Thoracic aorta (tissue), 2 donors: ENCODE measurements at places on chromosomes 12 and 14. TPM values are rescaled to one million over a fixed set of nuclear protein-coding genes. Genes with fewer than 3 reads are reported as not detected.

The TAS2R42 gene
- not detected for total RNA-seq

The ALKBH1 gene
- total RNA-seq, result 7.3 TPM

The A2ML1 gene
- total RNA-seq, result 0.27 TPM

The ACVRL1 gene
- total RNA-seq, result 90.2 TPM

The ARHGEF25 gene
- total RNA-seq, result 73.8 TPM

The SIX1 gene
- total RNA-seq, result 2.6 TPM

The DBX2 gene
- total RNA-seq, result not detected

The POTEG gene
- total RNA-seq, result not detected

- no peak for DNase-seq
- H3K27ac ChIP-seq, result no peak overlapping the region
- H3K4me3 ChIP-seq, result no peak overlapping the region
- H3K4me1 ChIP-seq, result peaks cover 3% of the 10 kb centered on the region
- H3K27me3 ChIP-seq, result no peaks in the 10 kb centered on the region
- no peaks in the 10 kb centered on the region for H3K36me3 ChIP-seq
Observed at GRCh38 chr12:24470050-24470449, 478.9 kb downstream of the BCAT1 start.

GRCh38 chr14:71591231-71591630 lies 341.0 kb upstream of the RGS6 start:
- H3K27me3 ChIP-seq, result no peaks in the 10 kb centered on the region
- H3K27ac ChIP-seq, result no peak overlapping the region
- H3K4me1 ChIP-seq, result peaks cover 31% of the 10 kb centered on the region
- no peak for DNase-seq
- H3K4me3 ChIP-seq, result no peak overlapping the region

DNA sequence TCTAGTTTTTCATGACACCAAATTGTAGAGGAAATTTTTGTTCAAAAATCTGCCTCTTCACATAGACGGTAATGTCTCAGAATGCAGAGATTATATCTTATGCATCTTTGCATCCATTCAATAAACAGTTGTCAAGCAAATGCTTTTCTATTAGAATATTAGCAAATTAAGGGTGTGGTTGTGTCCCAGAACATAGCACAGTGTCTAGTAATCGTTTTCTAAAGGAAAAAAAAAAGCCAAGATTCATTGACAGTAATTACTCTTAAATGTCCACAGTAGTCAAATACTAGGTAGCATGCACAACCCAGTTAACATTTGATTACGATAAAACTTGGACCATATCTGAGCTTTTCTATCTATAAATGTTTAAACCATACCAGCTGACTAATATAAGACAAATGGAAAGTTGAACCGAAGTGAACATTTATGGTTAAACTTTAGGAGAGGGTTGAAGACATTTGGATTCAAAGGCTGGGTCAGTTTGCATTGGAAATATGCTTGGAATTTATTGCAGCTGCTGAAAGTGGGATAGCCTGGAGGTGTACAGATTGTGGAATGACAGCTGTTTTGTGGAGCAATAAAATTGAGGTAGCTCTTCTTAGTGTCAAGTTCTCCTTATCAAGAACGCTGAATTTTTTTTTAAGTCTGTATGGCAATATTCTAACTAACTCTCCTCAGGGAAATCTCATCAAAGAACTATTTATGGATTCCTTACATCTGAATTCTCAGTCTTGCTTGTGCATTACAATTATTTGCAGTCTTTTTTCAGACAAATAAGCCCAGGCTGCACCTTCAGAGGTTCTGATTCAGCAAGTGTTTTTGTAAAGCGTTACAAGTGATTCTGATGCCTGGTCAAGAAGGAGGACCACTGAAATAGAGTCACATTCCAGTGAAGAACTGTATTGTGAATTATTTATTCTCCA lies 66.7 kb upstream of the ATP2B1 start:
- H3K4me1 ChIP-seq, result no peaks in the 10 kb centered on the region
- H3K36me3 ChIP-seq, result no peaks in the 10 kb centered on the region
- H3K27ac ChIP-seq, result no peak overlapping the region

DNA sequence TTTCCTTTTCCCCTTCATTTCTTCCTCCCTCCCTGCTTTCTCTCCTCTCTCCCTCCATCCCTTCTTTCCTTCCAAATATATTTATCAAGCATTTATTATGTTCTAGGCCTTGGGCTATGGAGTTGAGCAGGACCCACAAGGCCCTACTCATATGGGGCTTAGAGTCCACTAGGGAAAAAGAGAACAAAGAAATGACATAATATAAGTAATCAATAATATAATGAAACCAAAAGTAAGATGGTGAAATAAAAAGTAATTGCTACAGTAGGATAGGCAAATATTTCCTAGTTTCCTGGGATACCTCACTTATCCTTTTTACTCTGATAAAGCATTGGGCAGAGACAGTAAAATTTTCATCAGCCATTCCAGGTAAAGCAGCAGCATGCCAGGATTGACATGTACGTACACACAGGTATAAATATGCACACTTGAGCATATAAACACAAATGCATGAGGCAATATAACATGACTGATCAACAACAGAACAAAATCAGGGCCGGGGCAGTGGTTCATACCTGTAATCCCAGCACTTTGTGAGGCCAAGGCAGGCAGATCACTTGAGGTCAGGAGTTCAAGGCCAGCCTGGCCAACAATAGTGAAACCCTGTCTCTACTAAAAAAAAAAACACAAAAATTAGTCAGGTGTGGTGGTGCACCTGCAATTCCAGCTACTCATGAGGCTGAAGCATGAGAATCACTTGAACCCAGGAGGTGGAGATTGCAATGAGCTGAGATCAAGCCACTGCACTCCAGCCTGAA lies 35.5 kb upstream of the CSRP2 start:
- peaks cover 12% of the 10 kb centered on the region for H3K4me1 ChIP-seq
- no peaks in the 10 kb centered on the region for H3K36me3 ChIP-seq
- H3K4me3 ChIP-seq, result no peak overlapping the region
- no peaks in the 10 kb centered on the region for H3K27me3 ChIP-seq
- no peak for DNase-seq

GRCh38 chr12:100955139-100955538 lies 160.6 kb downstream of the ANO4 start:
- H3K4me1 ChIP-seq, result peaks cover 39% of the 10 kb centered on the region
- no peak overlapping the region for H3K4me3 ChIP-seq
- H3K27ac ChIP-seq, result peak overlapping the region; percentile 6
- no peaks in the 10 kb centered on the region for H3K36me3 ChIP-seq
- H3K27me3 ChIP-seq, result no peaks in the 10 kb centered on the region

- no peak overlapping the region for H3K4me3 ChIP-seq
- H3K27ac ChIP-seq, result peak overlapping the region; percentile 96
- H3K4me1 ChIP-seq, result peaks cover 99% of the 10 kb centered on the region
- no peak for DNase-seq
Observed at GRCh38 chr12:2338991-2339431, 286.2 kb downstream of the CACNA1C start.

DNA sequence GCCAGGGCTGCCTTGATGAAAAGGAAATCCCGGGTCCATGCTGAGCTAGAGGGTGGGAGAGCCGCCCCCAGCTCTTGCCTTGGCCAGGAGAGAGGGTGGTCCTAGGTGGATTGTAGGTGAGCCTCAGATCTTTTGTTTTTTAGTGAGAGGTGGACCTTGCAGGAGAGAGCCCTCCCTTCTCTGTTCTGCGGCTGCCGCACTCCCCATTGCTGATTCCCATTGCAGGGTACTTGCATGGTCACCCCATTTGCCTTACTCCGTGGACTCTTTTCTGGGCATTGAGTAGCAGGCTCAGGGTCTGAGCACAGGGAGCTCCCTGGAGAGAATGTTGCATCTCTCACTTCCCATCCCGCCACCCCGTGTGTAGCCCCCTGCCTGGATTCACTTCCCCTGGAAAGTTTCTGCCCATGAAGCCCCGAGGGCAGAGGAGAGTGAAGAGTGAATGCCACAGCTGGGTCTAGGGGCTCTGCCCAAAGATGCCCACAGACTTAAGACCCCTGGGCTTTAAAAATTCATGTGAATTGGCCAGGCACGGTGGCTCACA lies 10.2 kb downstream of the VASH1 start:
- no peaks in the 10 kb centered on the region for H3K27me3 ChIP-seq
- no peaks in the 10 kb centered on the region for H3K36me3 ChIP-seq
- H3K27ac ChIP-seq, result peak overlapping the region; percentile 94
- no peak for DNase-seq
- H3K4me1 ChIP-seq, result peaks cover 74% of the 10 kb centered on the region

- H3K4me1 ChIP-seq, result no peaks in the 10 kb centered on the region
- H3K4me3 ChIP-seq, result no peak overlapping the region
- H3K27ac ChIP-seq, result no peak overlapping the region
- no peaks in the 10 kb centered on the region for H3K36me3 ChIP-seq
- no peak for DNase-seq
Observed at GRCh38 chr14:99047441-99048031, 224.5 kb downstream of the BCL11B start.

DNA sequence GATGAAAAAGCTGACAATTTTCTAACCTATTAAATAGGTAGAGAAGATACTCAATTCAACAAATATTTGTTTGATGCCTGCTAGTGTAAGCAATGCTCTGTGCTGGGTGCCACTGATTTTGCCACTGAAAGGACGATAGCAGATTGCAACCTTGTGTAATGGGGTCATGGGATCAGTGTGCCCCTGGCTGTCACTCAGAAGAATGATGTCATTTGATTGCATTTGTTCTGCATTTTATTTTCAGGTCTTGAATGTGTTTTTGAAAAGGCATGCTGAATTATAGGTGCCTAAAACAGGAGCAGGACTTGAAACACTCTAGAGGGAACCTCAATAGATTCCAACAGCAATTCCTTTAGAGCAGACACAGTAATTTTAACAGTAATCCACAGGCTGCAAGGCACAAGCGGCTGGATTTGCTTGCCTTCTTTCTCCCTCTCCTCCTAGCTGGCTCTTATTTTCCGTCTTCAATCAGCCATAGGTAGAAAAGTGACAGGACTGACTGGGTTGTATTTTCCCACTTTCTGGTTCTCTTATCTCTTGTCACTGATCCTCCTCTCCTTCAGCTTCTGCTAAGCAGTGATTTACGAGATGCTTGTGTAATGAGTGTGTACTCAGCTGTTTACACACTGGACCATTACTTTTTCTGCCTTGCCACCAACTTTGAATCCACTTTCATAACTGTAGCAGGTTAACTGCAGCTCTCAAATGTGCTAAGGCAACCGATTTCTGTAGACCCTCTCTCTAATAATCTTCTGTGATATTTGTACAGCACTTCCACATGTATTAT lies 4.1 kb downstream of the PLXNC1 start:
- H3K4me1 ChIP-seq, result peaks cover 24% of the 10 kb centered on the region
- H3K27ac ChIP-seq, result no peak overlapping the region
- no peak for DNase-seq
- H3K4me3 ChIP-seq, result no peak overlapping the region
- no peaks in the 10 kb centered on the region for H3K27me3 ChIP-seq

- H3K27me3 ChIP-seq, result no peaks in the 10 kb centered on the region
- no peak overlapping the region for H3K4me3 ChIP-seq
- no peak for DNase-seq
- H3K27ac ChIP-seq, result no peak overlapping the region
- no peaks in the 10 kb centered on the region for H3K36me3 ChIP-seq
Observed at GRCh38 chr12:119710965-119711551, 43.1 kb downstream of the PRKAB1 start.

GRCh38 chr14:101817501-101818001 lies 56.0 kb downstream of the PPP2R5C start:
- no peak overlapping the region for H3K4me3 ChIP-seq
- H3K27ac ChIP-seq, result no peak overlapping the region
- no peaks in the 10 kb centered on the region for H3K36me3 ChIP-seq
- no peaks in the 10 kb centered on the region for H3K27me3 ChIP-seq
- no peak for DNase-seq

DNA sequence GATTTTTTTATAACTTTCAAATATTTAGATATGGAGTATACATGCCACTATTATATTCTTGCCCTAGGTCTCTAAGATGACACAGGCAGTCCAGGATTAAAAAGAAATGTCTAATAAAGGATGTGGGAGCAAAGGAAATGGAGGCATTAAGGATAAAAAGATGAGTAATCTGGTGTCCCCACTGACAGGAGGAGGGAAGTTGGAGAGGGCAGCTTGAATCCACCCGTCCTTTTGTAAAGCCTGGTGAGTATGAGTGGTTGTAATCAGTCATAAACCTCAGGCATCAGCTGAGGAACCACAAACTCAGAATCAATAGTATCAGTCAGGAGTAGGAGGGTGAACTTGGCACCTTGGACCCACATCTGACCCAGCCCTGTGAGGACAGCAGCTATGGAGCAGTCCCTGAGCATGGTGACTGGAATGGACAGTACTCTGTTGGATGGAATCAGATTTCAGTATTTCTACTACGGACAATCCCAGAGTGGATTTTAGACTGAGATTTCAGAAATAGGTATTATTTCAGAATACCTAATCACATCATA lies 100.5 kb downstream of the EXOC5 start:
- no peaks in the 10 kb centered on the region for H3K4me1 ChIP-seq
- H3K36me3 ChIP-seq, result no peaks in the 10 kb centered on the region
- no peak overlapping the region for H3K27ac ChIP-seq
- H3K27me3 ChIP-seq, result no peaks in the 10 kb centered on the region
- no peak for DNase-seq

GRCh38 chr12:19048943-19049342 lies 80.6 kb upstream of the PLEKHA5 start:
- H3K36me3 ChIP-seq, result no peaks in the 10 kb centered on the region
- no peak overlapping the region for H3K4me3 ChIP-seq
- H3K27ac ChIP-seq, result no peak overlapping the region
- DNase-seq, result no peak
- H3K27me3 ChIP-seq, result no peaks in the 10 kb centered on the region
